CD4-positive, alpha-beta T cell treated with Interferon alpha-2 for 1 hour (primary cell): ENCODE measurements at places on chromosomes 4 and X.

- no peak for DNase-seq
These were observed 1.0 kb downstream of the FAT4 start for GRCh38 chr4:125315576-125316400.

GRCh38 chr4:4857001-4857808 is 2.3 kb upstream of the MSX1 start:
- no peak for DNase-seq

- DNase-seq: no peak
These were observed 10.8 kb upstream of the SNCA start for GRCh38 chr4:89847571-89848325.

GRCh38 chrX:110407910-110408545 is 49.4 kb downstream of the RTL9 start:
- peak; percentile 25 for DNase-seq

GRCh38 chr4:102180046-102180445 is 165.2 kb downstream of the SLC39A8 start:
- no peak for DNase-seq

DNA sequence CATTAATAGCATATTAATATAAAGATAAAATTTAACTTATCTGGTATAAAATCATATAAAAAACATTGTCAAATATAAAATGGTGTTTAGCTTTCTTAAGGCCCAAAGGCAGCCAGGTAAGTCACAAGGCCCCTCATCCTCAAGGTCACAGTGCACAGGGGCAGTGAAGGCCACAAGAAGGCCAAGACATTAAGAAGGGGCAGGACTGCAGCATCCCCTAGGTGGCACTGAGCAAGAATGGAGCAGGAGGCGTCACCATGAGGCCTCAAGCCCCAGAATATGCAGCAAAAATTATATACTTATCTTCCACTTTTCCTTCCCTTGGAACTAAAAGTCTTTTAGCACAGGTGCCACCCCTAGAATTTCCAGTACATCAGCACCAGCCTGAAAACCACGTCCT is 49.5 kb upstream of the MAGEA8 start:
- no peak for DNase-seq

- DNase-seq: no peak
These were observed 6.9 kb downstream of the CCNB3 start for GRCh38 chrX:50211510-50211909.

DNA sequence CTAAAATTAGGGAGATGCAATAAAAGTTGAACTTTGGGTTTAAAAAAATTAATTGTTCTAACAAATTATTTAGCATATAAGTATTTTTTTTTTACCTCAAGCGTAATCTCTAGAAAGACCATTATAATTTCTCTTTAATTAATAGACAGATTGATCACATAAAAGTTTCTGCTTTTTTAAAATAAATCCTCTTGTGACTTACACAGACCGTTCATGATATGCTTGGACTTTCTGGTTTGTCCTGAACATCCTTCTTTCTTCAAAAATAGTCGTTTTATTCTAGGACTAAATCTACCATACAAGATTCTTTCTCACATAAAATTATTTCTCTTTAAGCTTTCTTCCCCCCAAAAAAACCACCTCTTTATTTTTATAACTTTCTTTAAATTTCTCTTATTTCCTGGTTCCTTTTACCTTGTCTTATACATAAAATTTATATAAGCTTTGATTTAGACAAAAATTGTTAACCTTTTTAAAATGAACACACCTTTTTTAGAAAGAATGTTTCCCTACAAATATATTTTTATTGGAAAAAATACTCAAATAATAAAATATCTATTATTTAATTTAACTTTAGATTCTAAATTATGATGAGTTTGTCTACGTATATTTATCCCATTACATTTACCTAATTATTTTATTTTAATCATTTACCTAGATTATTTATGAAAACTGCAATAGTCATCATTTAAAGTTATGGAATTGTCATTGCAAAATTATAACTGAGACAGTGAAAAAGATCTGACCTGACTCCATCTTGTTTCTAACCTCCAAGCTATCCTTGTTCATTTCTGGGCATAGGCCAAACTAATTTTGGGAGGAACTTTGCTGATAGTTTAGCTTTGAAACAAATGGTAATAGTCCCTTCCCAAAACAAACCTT is 37.6 kb downstream of the PGRMC2 start:
- DNase-seq: no peak

DNA sequence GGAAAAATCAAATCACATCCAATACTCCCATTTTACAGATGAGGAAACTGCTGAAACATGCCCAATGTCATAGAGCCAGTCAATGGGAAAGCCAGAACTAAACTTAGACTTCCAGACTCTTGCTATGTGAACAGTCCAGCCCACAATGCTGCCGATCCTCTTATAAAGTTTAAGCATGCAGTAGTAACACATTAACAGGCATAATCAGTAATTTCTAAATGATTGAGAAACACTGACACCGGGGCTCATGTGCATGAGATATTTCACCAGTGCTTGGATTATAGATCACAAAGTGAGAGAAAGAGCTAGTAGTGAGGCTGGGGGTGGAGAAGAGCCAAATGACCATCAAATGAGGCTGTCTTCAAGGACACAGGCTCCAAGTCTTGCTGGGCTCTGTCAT is 2.5 kb downstream of the BDH2 start:
- DNase-seq: no peak

DNA sequence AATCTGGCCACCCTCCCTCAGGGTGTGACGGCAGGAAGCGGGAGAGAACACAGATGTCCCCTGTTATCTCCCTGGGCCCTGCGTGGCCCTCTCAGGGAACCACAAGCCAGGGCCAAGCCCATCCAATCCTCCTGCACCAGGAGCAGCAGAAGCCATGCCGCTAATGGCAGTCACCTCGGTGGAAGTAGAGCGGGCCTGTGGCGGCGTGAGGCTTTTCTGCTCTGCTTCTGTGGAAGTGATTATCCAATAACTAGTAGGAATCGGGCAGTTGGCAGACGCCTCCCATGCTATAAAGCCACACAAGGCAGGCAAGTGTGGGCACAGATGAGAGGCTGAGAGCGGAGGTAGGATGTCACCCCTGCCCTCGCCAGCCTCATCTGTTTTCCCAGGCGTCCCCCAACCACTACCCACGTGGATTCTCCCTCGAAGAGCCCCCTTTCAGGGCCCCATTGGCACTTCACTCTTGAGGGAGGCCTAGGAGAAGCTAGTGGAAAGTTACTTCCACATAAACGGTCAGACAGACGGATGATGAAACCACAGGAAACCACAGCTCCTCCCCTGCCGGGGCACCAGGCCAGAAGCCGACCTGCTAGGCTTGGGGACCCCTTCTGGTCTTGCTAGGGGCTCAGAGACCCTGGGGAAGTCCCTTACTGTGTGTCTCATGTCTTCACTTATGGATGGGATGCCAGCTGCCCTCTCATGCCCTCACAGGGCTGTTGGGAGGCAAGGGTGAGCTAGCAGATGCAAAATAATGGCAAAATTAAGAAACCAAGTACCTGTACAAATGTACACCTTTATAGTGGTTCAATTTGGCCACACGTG is 18.8 kb upstream of the TMSB4X start:
- peak; percentile 81 for DNase-seq

GRCh38 chrX:40471965-40472648 is 108.7 kb upstream of the ATP6AP2 start:
- peak; percentile 14 for DNase-seq

- peak; percentile 7 for DNase-seq
These were observed 33.1 kb downstream of the OSTC start for GRCh38 chr4:108683479-108683878.

DNA sequence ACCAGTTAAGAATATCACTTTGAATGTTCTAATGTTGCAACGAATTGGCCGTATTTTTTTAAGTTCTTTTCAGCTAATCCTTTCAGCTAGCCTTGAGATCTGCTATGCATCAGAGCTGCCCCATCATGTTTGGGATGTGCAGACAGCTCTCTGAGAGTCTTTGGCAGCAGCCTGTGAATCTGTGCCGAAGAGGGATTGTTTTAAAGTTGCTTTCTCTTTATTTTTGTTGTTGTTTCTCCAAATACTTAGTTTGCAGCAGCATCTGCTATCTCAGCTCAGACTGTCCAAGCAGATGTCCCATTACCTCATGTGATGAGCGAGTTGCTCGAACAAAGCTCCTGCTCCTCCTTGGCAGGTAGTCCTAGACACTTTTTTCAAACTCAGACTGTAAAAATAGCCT is 1002.5 kb upstream of the INTU start:
- DNase-seq: no peak

DNA sequence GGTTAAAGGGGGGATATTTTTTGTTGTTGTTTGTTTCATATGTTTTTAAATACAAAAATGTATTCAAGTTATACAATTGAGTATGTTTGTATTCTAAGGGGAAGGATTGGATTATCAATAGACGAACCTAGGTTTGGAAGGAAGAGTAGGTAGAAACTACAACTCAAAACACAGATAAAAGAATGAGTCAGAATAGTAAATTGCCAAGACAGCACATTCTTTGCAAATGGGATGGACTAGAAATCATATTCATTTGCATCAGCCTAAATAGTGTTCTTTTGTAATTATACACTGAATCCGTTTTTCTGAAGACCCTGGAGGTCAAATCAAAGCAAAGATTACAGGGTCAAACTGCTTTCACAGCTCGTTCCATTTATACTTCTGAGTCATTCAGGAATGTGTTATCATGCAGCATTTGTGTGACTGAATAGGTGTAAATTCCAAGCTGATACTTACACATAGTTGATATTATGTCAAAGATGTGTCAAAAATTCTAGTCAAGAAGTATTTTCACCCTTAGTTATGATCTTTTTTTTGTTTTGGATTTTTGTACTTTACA is 273.3 kb upstream of the FAT4 start:
- no peak for DNase-seq

- no peak for DNase-seq
These were observed 26.0 kb downstream of the ARL13A start for GRCh38 chrX:100995469-100995868.

DNA sequence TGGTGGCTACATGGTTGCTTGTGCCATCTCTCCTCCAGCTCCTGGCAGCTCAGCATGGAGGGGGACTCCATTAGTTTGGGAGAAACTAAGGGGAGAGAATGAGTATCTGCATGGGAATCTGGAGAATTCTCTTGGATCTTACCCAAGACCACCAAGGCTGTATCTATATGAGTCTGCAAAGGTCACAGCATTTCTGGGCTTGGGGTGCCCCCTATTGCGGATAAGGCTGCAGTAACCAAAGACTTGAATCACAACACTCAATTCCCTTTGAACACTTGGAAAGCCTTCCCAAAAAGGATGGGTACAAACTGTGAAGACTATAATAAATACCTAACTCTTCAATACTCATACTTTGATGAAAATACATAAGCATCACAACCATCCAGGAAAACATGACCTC is 623.5 kb upstream of the NR3C2 start:
- DNase-seq: no peak

GRCh38 chr4:21410372-21410771 is 538.2 kb downstream of the KCNIP4 start:
- no peak for DNase-seq

- DNase-seq: peak; percentile 12
These were observed 255.8 kb downstream of the UNC5C start for GRCh38 chr4:95293014-95293413.

DNA sequence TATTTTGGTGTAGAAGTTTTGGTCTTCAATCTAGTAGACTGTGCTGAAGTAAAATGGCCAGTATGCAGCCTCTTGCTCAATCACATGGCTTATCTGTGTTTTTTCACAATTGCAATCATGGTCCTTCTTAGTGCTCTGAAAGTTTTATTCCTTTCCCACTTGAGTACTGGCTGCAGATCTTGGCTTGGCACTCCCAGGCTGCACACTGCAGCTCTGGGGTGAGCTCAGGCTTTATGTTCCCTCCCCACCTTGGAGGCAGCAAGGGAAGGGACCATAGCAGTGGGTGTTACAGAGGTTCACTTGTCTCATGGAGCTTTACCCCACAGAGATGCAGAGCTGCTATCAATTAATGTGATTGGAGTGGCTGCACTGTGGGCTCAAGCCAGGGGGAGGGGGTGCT is 156.0 kb downstream of the TENT5D start:
- no peak for DNase-seq

DNA sequence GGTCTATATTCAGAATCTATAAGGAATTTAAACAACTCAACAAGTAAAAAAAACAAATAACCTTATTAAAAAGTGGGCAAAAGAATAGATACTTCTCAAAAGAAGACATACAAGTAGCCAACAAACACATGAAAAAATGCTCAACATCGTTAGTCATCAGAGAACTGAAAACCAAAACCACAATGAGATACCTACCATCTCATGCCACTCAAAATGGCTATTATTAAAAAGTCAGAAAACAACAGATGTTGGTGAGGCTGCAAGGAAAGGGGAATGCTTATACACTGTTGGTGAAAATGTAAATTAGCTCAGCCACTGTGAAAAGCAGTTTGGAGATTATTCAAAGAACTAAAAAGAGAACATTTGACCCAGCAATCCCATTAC is 201.6 kb downstream of the QDPR start:
- no peak for DNase-seq

DNA sequence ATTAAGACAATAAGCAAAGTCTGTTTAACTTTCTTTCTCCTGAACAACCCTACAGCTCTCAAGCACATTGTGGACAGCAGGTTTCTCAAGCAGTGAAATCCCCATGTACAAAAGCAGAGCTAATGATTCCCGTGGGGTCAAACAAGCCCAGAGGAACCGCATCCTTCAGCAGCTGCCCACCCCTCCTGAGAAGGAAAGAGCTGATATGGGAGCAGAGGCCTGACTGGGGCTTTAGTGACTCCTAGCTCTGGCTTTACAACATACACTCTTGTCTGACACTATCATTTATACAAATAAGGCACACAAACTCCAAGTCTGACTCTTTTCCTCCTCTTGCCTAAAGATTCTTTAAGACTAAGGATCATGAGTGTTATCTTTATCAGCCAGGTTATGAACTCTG is 32.8 kb downstream of the HDAC8 start:
- no peak for DNase-seq

- no peak for DNase-seq
These were observed 2.0 kb upstream of the HELT start for GRCh38 chr4:185016101-185016940.

DNA sequence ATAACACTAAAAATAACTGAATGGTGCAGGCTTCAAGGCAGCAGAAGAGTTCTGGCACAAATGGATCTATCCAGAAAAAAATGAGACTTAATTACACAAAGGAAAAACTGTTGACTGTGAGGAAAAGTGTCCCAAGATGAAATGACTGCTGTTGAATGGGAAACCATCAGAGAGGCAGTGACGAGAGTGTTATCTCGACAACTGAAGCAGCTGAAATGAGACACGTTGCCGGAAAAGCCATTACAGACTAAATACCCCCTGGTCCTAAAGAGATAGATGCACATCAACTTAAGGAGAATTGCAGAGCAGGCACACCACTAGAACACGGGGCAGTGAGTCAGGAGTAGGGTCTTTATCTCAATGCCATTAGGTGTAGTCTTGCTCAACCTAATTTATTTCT is 277.8 kb downstream of the DMD start:
- no peak for DNase-seq

DNA sequence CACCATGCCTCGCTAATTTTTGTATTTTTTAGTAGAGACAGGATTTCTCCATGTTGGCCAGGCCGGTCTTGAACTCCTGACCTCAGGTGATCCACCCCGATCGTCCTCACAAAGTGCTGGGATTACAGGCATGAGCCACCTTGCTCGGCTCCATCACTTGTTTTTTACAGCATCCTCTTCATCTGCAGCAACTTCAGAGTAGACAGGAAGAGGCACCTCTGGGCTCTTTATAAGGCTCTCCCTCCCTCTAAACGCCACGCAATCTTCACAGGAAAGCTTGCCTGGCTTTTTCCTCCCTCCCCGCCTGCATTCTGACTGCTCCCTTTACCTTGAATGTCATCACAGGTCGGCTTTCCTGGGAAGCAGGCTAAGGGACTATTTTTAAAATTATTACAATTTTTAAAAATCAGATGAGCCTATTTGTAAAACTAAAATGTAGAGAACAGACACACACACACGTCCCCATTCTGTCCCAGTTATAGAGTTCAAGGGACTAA is 111.5 kb upstream of the LDB2 start:
- no peak for DNase-seq
